ENCODE measurements at places on chromosomes 5 and 9.

- no peak for DNase-seq
These were observed 174.7 kb upstream of the PRDM9 start for GRCh38 chr5:23332650-23333251.

DNA sequence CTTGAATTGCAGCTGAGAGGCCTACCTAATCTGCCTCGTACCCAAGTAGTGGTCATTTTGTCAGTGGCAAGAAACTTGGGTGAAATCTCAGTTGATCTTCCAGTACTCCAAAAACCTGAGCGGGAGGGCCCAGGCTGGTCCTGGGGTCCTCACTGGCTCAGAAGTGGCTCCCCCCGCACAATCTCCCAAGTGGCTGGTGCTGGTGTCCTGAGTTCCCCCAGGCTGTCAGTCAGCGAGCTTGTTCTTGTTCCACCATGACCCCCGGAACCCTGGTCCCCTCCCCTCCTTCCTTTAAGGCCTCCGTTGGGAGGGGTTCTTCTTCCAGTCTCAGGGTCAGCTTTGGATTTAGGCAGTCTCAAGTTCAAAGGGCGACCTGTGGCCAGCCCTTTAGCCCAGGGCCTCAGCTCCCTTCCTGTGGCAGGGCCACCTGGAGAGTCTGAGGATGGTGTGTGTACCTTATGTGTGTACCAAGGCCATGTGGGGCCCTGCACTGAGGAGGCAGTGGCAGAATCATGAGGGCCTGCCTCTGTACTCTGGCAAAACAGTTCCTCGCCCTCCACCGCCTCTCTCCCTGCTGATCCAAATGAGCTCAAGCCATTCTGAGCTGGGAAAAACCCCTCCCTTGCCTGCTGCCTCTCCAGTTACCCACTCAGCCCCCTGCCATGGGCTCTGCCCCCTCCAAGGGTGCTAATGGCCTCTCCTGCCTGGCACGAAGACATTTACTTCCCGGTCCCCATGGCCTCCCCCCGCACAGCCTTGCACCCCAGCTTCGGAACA, 4.5 kb upstream of the DBN1 start:
- DNase-seq: no peak

DNA sequence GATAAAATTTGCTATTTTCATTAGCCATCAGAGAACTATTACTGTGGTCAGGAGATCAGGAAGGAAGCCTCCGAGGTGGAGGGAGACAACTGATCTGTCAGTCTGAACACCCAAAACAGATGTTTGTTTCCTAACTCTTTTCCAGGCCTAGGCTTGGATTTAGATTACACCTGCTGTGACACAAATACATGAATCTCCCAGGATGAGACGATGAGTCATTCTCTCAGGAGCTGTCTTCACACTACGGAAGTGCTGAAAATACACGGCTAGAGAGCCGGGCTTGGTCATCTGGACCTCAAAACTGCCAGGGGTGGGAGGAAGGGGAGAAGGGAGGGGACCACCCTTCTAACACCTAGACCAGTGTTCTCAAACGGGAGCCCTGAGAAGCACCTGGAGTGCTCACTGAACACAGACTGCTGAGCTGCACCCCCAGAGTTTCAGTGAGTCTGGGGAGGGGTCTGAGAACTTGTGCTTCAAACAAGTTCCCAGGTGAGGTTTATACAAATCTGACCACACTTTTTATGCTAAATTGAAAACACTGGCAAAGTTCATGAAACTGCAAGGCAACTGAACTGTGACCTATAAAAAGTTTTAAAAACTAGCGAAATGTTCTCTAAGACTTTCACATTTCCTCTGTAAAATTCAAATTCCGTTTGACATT, 80.3 kb upstream of the EQTN start:
- DNase-seq: no peak

DNA sequence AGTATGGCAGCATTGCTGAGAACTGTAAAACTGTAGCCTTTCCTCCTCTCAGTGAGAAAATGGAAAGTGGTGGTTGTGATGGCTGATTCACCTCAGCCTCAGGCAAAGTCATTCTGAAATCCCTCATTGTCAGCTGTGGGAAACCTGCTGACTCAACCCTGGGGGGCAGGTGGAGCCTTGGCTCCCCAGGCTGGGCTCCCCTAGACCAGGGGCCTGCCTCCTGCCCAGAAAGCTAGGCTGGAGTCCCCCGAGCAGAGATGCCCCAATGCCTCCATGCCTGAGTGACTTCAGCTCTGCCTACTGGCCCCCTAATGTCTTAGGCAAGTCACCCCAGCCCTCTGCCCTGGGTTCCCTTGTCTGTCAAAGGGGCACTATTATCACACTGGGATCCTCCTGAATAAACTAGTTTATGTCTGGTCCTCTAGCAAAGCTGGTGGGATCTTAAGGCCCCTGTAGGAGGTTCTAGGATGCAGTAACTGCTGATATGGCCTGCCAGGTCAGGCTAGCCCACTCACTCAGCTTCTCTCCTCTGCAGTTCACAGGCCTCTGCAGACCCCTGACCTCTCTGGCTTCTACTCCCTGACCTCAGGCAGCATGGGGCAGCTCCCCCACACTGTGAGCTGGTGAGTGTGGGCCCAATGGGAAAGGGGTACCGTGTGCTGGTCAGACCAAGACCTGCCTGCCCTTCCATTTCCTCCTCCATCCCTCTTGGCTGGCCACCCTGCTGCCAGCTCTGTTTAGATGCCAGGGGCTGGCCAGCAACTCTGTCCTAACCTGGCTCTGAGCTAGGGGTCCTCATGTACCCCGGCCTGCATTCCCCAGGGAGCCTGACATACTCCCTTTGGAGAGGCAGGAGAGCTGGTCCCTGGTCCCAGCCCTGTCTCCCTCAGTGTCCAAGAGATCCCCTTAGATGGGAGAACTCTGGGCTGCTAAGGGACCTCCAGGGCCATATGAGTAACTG, 24.2 kb downstream of the TCF7 start:
- DNase-seq: no peak

- DNase-seq: no peak
These were observed 8.5 kb downstream of the GOLPH3 start for GRCh38 chr5:32165597-32165996.

- no peak for DNase-seq
These were observed 1712.5 kb upstream of the C9orf72 start for GRCh38 chr9:29285818-29286217.

GRCh38 chr5:32303755-32304120, 9.0 kb downstream of the MTMR12 start:
- DNase-seq: no peak

GRCh38 chr9:77375956-77376532, 198.7 kb downstream of the VPS13A start:
- DNase-seq: no peak

GRCh38 chr5:179879690-179880010, 21.0 kb upstream of the MRNIP start:
- DNase-seq: no peak

- DNase-seq: no peak
These were observed 93.3 kb downstream of the TLE1 start for GRCh38 chr9:81595887-81596543.

DNA sequence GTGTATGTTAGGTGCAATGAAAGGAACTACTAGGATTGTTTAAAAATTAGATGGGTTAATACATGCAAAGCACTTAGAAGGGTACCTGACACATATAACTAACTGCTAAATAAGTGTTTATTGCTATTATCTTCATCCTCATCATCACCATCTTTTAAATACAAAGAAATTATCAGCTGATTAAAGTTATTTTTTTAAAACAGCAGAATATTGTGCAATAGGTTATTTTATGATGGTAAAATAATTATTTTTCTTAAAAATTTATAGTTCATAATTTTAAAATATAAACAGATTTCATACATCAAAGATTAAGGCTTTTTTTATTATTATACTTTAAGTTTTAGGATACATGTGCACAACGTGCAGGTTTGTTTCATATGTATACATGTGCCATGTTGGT, 86.9 kb upstream of the SREK1 start:
- DNase-seq: no peak

DNA sequence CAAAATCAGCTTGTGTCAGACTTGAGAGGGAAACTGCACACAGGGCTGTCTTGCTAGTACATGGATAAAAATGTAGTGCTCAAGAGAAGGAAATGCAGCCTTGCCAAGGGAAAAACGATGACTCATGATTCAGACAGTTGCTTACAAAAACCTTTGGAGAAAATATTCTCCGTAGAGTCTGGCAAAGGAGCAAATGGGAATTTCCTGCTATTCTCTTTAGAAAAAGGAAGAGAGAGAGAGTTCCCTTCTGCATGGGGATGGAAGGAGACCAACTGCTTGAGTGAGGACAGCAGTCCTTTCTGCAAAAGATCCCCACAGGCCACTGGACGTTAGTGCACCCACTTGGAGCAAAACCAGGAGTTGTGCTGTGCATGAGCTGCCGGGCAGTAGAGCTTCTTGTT, 7.6 kb downstream of the IFNB1 start:
- DNase-seq: no peak

- no peak for DNase-seq
These were observed 2.0 kb downstream of the RHOBTB3 start for GRCh38 chr5:95733107-95733665.

GRCh38 chr5:152811988-152812387, 406.9 kb upstream of the NMUR2 start:
- no peak for DNase-seq

DNA sequence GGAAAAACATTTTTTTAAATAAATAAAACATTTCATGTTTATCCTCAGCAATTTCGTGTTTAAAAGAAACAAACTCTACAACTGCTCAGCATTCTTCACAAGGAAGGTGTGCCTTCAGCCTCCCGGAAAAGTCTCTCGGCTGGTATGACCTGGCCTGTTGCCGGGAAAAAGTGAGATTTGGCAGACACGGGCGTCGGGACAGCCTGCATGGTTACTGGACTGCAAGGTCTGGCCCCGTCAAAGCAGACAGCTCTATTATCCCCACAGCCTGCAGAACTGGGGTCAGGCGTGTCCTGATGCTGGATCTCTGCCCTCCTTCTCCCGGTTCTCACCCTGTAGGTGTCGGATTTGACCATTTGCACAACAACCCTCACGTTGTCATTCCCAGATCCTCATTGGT, 120.3 kb upstream of the SPATA31C2 start:
- DNase-seq: no peak

DNA sequence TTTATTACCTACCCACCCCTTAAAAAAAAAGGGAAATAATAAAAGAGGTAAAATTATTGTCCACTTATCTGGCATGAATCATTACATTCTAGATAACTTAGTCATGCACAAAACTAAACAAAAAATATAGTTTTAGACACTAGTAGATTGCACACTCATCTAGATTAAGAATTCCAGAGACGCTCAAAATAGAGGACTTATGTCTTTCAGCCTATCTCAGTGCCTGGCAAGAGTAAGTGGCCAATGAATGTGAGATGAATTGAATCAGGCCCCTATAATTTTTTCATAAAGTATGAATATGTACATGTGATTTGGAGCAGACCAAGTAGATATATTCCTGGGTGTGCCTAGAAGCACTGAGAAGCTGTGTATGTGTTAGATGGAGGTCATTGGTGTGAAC, 2.0 kb upstream of the RXFP3 start:
- no peak for DNase-seq

GRCh38 chr5:37835380-37835973, 4.4 kb downstream of the GDNF start:
- DNase-seq: no peak

DNA sequence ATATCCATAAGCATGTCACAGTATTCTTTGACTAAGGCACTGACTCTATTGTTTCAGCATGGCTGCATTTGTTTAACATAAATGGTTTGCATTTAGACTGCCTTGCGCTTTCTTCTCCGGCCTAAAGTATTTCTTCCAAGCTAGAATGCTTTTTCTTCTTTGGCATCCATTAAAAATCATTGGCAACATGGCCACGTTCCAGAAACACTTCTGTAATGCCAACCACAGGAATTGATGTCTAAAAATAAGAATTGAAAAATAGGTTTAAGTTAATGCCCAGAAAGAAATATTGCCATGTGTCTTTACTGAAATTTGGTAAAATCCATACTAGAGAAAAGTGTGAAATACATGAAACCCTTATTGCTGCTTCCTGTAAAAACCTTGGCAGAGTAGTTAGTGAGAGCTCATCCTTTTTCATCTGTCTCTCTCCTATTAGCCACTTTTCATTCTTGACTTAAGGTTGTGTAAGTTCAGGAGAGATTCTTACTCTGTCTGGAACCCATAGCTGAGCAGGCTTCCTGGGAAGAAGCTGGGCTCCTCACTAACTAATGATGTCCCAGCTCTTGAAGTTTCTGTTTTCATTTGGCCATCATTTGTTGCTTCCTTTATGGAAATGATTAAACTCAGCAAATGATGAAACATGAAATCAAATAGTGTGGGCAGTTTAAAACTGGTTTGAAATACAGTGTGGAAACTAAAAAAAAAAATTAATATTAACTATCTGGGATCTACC, 58.2 kb upstream of the RPS23 start:
- no peak for DNase-seq

DNA sequence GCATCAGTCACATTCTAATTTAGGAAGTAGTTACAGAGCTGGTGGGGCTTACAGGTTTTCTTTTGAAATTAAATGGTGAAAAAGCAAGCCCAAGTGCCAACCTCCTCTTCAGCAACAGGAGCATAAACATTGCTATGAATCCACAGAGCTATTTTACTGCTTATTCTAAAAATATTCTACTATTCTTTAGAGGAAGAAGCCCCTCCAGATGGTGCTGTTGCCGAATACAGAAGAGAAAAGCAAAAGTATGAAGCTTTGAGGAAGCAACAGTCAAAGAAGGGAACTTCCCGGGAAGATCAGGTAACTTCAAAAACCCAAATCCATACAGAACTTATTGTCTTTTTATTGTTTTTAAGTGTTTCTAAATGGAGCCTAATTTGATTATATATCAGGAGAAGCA, 202.8 kb downstream of the CWC27 start:
- DNase-seq: no peak

DNA sequence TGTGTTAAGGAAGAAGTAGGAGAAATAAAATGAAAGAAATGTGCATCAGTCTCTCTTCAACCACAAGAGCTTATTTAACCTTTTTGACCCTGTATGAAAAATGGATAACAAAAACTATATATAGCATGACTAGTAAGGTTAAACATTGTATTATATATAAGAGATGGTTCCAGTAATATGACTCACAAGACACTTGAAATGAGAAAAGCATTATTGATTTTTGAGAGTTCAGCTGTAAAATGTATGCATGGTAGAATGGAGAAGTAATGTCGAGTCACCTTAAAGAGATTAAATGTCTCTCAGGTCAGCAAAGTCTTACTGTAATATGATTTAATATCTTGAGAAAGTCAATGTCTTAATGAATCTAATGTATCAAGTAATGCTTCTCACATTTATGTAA, 860.9 kb downstream of the TAF11L14 start:
- no peak for DNase-seq

DNA sequence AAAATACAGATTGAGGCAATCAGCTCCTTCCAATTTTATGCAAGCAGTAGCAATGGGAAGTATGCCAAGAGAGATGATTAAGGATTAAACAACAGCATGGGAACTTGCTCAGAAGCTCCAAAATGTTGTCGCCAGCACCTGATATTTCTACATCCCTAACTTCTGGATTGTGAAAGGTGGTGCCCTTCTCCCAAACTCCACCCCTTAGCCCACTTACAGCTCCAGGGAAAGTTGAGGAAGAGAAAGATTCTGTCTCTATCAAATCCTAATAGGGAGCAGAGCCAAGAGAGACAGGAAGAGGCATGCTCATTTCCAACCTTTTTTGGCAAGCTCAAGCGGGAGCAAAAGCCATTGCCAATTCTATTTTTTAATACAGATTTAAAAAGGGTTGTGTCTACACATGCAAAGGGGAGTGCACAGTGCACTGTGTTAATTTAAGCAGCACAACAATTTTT, 92.4 kb upstream of the NR3C1 start:
- no peak for DNase-seq

GRCh38 chr9:123450996-123451395, 95.0 kb downstream of the CRB2 start:
- no peak for DNase-seq

- no peak for DNase-seq
These were observed 259.6 kb upstream of the RPS23 start for GRCh38 chr5:82537687-82538306.

GRCh38 chr5:154642499-154643245, 112.5 kb upstream of the LARP1 start:
- DNase-seq: no peak

All from activated CD8-positive, alpha-beta memory T cell treated with anti-CD3 and anti-CD28 coated beads for 1 hour (primary cell).